ENCODE measurements at places on chromosomes 2 and 18.

GRCh38 chr2:172908275-172908674, 167.4 kb upstream of the MAP3K20 start:
- no peak for DNase-seq

GRCh38 chr18:32349728-32350395, 120.8 kb downstream of the GAREM1 start:
- DNase-seq, result no peak

DNA sequence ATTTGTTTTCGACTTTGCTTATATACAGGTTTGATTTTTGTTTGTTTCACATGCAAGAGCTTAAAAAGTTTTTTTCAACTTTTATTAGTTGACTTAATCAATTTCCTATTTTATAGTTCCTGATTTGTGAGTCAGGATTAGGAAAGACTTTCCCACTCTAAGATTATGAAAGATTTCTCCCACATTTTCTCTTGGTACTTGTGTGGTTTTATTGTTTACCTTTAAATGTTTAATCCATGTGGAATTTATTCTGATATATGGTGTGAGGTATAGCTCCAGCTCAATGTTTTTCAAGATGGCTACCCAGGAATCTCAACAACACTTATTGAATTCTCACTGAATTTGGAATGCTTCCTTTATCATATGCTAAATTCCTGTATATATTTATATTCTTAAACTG, 117.8 kb upstream of the LGALSL start:
- no peak for DNase-seq

- DNase-seq, result no peak
Observed at GRCh38 chr18:32284284-32284683, 94.4 kb downstream of the MEP1B start.

DNA sequence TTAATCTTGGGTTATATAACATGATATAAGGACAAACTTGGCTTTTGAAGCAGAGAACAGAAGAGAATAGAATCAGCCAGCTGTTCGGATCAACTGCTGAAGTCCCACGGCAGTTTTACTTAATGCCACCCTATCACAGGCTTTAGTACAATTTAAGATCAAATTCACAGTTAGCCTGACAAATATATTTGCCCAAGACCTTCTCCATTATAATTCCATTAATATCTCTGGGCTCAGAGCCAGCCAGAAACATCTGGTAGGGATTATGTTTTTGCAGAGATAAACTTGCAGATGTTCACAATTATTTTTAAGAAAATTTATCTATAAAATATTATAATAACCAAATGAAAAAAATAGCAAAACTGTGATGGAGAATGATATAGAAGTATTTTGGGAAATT, 381.4 kb downstream of the RAD51AP2 start:
- DNase-seq, result no peak

GRCh38 chr2:169625781-169626180, 41.6 kb downstream of the PPIG start:
- DNase-seq, result no peak

GRCh38 chr2:209570194-209570593, 146.3 kb downstream of the MAP2 start:
- no peak for DNase-seq

DNA sequence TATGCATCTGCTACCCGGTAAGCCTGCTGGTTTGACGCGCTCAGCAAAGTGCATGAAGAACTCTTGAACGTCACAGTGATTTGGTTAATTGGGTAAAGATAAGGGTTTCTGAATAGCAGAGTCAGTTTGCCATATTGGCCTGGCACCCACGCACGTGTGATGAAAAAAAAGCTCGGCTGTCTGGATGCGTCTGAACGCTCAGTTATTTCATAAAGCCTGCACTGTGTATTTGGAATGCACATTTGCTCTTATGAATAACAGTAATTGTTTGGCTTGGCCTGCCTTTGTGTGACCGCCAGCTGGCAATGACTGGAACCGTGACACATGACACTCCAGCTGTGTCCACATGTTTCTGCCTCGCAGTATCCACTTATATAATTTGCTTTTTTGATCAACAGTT, 129.2 kb upstream of the MEIS1 start:
- no peak for DNase-seq

DNA sequence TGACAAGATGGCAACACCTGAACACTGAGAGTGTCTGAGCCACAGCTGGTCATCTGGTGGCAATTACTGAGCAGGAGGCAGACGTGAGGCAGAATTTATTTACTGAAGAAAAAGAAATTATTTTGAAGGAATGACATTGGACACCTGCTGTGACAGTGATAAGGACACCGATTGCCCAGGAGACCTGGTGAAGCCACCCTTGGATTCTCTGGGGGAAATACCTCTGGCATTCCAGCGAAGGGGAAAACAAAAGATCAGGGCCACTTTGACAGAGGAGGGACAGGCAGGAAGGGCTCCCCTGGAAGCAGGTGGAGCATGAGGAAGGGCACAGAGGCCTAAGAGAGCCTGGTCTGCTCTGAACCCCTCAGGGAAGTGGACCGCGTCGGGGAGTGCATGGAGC, 85.4 kb upstream of the ALPP start:
- no peak for DNase-seq

GRCh38 chr2:10989782-10990181, 78.0 kb downstream of the KCNF1 start:
- no peak for DNase-seq

DNA sequence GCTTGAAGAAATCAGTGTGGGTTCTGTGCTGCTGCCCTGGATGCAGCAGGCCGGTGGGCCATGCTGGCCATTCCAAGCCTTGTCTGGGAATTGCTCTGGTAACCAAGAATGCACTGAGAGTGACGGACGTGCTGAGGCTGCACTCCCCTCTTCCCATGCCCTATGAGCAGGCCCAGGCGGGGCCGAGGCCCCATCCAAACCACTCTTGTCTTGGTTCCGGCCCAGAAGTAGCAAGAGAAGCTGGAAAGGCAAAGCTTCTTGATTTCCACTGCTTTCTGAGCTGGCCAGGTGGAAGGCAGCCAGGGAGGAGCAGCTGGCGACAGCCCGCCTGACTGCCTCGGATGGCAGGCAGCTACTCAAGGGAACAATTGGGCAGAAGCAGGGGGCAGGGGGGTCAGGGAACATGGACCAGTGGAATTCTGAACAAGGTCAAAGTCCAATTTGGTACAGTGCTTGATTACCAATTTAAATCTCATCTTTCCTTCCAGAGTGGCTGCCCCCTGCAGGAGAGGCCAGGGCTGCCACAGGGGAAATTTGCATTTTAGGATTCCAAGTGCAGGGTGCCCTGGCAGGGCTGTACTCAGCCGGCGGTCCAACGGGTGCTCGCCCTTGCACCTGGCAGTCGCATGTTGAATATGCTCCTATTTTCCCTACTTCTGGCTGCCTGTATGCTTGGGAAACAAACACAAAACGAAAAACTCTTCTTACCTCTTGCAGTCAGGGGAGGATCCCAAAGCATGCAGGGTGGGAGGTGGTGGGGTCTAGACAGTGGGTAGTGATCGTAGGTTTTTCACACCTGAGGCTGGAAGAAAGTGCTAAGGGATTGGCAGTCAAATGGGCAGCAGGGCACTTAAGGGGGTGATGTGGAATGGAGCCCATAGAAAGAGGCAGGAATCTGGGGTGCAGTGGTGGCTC, 67.3 kb downstream of the LIPG start:
- DNase-seq, result no peak

GRCh38 chr2:157935378-157935906, 59.3 kb upstream of the ACVR1 start:
- DNase-seq, result no peak

- DNase-seq, result no peak
Observed at GRCh38 chr2:71801969-71802368, 345.7 kb downstream of the CYP26B1 start.

DNA sequence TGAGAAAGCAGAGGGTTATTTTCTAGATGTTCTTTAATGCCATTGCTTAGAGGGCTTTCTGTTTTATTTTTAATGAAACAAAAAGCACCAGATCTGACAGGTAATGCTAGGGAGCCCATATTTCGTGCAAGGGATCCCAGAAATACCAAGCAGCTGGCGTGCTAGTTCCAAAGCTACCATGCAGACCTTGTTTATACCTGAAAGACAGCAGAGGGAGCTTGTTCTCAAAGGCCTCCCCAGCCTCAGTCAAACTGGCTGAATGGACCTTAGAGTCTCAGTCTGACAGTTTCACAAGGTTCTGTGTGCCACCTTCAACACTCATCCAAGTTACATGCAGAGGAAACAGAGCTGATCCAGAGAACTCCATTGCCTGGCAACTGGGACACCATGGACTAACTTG, 48.6 kb downstream of the GALNT14 start:
- no peak for DNase-seq

DNA sequence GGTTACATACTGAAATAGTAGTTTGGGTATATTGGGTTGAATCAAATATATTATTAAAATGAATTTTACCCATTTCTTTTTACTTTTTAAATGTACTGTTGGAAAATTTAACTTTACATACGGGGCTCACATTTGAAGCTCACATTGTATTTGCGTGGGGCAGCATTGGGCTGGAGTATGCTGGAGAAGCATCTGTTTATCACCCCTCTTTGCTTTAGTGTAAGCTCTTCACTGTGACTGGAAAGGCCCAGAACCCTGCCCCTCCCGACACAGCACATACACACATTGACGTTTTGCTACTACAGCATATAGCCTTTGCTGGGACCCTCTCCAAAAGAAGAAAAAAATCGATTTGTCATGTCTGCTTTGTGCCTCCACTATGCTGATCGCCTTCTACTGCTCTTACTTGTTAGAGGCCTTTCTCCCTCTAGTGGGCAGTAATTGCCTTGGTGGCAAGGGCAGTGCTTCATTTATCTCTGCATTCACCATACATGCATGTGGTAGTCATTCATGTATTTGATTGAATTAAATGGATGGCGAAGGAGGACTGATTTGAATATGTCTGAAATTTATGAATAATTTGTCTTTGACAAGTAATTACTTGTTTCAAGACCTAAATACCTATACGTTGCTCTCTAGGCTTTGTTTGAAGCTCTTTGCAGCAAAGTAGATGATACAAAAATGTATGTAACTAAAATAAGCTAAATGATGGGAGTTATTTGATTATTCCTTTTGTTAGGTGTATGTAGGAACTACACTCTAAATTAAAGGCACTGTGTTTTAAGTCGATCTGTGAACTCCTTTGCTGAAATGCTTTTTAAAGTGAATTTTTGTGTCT, 37.4 kb downstream of the VAPA start:
- DNase-seq, result no peak

DNA sequence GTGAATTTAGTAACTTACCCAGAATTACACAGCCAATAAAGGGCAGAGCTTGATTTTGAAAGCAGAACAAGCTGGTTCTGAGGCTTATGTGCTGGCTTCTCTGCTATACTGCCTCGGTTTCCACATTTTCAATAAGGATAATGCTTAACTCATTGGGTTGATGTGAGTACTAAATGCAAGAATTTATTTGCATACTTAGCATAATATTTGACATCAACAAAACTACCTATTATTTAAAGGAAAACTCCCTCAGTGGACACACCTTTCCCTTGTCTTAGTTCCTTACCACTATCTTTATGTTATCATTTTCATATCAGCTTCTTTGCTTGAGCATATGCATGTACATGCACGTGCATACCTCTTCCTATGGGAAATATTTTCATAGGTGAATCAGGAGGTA, 3.0 kb upstream of the TGFA start:
- DNase-seq, result no peak

DNA sequence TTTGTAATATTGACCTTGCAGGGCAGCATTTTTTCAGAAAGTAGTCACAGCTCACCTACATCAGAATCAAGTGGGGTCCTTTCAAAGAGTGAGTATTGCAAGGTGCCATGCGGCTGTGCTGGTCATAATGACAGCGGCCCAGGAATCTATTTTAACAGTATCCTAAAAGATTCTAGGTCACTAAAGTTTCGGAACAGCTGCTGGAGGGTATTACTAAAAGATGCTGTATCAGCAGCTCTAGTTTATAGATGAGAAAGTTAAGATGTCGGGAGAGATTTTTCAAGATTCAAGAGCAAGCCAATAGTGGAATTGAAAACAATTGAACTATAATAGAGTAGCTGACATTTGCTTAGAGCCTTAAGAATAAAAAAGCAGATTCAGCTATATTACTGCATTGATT, 336.0 kb downstream of the SLC8A1 start:
- no peak for DNase-seq

GRCh38 chr18:51417643-51418483, 220.4 kb upstream of the MEX3C start:
- DNase-seq, result no peak

- no peak for DNase-seq
Observed at GRCh38 chr2:154882725-154883124, 184.2 kb downstream of the KCNJ3 start.

GRCh38 chr2:173578404-173579107, 223.9 kb downstream of the CDCA7 start:
- DNase-seq, result no peak

GRCh38 chr2:37600735-37601134, 70.7 kb downstream of the CDC42EP3 start:
- DNase-seq, result no peak

DNA sequence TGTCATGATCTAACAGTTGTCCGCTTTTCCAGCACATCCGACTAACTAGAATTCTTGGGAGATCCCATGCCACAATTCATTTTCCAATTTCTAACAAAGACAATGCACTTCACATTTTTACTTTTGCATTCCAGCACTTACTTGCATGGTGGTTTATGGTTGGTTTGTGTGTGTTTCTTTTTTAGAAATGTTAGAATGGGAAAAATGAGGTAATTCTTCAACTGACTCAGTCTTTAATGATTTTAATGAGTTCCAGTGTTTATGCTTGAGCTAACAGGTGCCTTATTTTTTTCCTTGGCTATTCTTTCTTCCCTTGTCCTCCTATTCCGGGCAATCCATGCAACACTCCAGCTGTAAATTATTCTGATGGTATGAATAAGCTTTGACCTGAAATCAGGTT, 46.4 kb downstream of the SLC8A1 start:
- no peak for DNase-seq

GRCh38 chr2:102391565-102391964, 31.4 kb upstream of the IL18RAP start:
- DNase-seq, result no peak

GRCh38 chr2:237065071-237065377, 20.7 kb upstream of the COPS8 start:
- DNase-seq, result no peak

DNA sequence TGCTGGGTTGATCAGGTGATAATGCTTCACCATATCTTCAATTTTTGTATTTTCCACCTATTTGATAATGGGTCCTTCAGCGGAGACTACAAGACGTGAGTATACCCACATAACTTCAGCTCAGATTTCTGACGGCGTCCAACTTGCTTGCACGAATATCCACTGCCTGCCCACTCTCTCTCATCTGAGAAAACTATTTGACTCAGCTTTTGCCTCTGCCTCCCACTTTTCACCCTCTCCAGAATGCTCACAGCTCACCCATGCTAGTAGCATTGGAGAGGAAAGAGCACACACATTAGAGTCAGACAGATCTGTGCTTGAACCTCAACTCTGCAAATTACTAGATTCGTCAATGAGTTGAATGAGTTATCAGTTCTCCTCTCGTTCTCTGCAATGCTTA, 166.8 kb downstream of the BCL2 start:
- no peak for DNase-seq

GRCh38 chr2:84894131-84894586, 11.3 kb upstream of the TMSB10 start:
- no peak for DNase-seq

- no peak for DNase-seq
Observed at GRCh38 chr18:21345840-21346239, 103.8 kb downstream of the GREB1L start.
